NCI-H1417 treated with DMSO at 0.1 percent for 48 hours (cell line): ENCODE measurements at places on chromosomes 6 and 20.

DNA sequence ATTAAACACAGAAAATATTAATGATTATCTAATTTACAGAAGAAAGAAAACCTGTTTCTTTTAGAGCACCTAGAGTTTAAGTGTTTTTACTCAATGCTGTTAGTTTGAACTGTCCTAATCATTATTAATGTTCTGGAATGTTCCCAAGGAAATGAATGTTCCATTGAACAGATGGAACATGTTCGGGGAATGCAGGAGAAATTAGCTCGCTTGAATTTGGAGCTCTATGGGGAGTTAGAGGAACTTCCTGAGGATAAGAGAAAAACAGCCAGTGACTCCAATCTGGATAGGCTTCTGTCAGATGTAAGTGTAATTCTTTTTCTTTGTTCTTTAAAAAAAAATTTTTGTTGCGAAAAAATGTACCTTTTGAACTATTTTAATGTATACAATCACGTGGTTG lies 10.8 kb upstream of the ECT2L start:
- no peak for DNase-seq

- no peak for DNase-seq
Measured at GRCh38 chr6:170010665-170011203, 259.3 kb downstream of the ERMARD start.

- DNase-seq: no peak
Measured at GRCh38 chr20:57332105-57333089, 2.8 kb downstream of the SPO11 start.

DNA sequence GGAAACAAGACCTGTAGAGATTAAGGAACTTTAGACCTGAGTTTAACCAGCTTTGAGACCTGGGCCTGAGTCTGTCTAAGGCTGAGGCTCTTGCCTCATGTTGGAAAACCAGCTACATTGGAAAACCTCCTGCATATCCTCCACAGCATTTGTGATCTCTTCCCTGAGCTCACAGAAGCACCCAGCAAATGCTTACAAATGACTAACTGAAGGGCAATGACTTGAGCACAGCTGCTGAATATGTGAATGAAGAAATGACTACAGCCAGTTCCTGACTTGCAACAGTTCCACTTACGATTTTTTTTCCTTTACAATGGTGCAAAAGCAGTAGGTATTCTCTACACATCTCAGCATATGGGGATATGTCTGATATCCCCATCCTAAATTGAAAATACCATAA lies 112.4 kb upstream of the RREB1 start:
- no peak for DNase-seq

GRCh38 chr6:108436771-108437170 lies 123.9 kb upstream of the FOXO3 start:
- DNase-seq: no peak

DNA sequence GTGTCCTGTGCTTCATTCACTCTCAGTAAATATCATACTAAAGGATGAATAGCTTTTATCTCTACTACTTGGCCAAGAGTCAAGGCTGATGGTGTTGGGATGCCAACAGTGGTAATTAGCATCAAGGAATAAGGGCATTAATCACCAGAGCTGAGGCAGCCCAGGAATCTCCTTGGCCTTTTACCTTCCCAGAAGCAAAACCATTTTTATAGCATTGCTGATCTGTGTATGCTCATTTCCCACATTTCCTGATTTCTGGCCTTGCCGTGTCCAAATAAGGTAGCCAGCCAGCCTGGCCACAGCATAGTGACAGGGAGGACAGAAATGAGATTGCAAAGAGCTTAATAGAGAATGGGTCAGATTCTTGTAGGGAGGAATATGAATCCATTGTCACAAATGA lies 76.7 kb upstream of the FOXO3 start:
- no peak for DNase-seq

GRCh38 chr6:158938811-158939254 lies 61.2 kb downstream of the RSPH3 start:
- DNase-seq: no peak

DNA sequence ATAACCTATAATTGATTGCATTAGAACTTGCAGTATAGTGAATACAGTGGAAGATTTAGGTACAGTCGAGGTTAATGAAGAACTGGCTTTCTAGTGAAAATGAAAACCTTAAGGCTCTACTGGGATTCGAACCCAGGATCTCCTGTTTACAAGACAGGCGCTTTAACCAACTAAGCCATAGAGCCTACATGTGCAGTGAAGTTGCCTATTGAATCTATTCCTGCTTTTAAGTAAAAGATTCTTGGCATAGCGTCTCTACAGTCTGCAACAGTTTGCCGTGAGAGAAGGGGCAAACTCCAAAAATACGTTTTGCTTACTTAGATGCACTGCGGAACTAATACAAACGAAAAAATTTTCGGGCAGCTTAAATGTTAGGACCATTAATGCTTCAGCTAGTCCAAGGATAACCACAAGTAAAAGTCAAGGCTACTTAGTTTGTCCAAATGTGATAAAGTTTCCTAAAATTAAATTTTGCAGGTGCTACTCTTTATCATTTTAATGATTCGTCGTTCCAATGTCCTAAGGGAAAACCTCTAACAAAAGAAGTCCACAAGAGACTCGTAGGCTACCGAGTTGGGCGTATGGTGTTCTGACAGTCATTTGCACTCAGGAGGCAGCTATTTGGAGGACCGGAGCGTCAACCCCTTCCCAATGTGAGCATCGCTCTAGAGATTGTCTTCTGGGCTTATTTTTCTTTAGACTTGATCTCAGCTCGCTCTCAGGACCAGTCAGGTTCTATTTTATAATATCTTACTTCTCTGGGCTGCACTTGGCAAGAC lies 31.3 kb upstream of the ZSCAN23 start:
- DNase-seq: no peak

- DNase-seq: no peak
Measured at GRCh38 chr6:163183806-163184205, 230.7 kb upstream of the QKI start.

- DNase-seq: no peak
Measured at GRCh38 chr20:61710108-61710507, 355.6 kb downstream of the TAF4 start.

- DNase-seq: no peak
Measured at GRCh38 chr6:32697031-32697430, 30.6 kb upstream of the HLA-DQB1 start.

GRCh38 chr6:165571721-165572132 lies 91.3 kb downstream of the PDE10A start:
- no peak for DNase-seq

DNA sequence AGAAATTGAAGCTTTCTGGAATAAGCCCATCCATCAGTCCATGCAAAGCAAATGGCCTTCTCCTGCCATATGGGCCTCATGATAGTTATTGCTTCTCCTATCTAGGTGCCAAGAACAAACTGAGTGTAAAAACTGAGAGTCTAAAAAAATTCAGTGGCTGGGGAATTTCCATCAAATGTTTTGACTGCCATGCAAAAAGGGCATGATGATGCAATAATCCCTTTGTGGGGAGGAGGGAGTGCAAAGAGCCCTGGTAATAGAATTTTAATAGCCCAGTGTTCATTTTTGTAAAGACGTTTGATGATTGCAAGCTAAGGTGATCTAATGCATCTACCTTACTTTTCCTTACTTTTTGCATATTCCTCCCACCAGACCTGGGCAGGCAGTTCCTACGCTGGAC lies 683.7 kb downstream of the EPM2A start:
- DNase-seq: no peak

GRCh38 chr6:56902641-56903464 lies 52.1 kb upstream of the BEND6 start:
- no peak for DNase-seq

- no peak for DNase-seq
Measured at GRCh38 chr6:170403451-170403850, 96.9 kb downstream of the FAM120B start.

DNA sequence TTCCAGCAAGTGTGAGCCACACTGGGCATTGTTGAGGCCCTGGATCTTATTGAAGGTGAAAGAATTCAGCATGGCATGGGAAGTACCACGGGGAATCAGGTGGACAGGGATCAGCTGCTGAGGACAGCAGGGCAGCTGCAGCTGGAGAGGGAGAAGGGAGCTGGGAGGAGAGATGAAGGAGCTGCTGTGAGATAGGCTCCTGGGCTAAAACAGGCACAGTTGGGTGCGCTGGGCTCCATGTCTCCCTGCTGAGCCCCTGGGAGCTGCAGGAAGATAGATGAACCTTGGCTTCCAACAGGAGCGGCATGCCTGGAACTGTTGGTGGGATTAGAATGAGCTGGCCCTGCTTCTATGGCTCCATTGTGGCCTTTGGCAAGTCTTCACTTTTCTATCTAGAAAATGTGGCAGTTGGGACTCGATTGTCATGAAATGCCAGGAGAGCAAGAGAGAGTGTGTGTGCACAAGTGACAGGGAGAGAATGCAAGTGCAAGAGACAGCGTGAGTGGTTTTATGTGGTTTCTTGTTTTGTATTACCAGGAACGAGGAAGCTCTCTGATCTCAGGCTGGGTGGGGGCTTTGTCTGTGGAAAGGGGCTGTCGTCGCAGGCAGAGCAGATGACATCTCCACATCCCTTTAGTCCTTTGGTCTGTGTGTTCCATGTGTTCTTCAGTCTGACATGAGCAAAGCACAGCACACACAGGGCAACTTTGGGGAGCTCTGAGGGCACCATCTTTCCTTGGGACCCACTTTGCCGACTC lies 20.4 kb downstream of the SNPH start:
- DNase-seq: no peak

GRCh38 chr6:7939184-7939863 lies 28.7 kb upstream of the TXNDC5 start:
- no peak for DNase-seq

- no peak for DNase-seq
Measured at GRCh38 chr6:157534134-157534871, 153.3 kb downstream of the ZDHHC14 start.

DNA sequence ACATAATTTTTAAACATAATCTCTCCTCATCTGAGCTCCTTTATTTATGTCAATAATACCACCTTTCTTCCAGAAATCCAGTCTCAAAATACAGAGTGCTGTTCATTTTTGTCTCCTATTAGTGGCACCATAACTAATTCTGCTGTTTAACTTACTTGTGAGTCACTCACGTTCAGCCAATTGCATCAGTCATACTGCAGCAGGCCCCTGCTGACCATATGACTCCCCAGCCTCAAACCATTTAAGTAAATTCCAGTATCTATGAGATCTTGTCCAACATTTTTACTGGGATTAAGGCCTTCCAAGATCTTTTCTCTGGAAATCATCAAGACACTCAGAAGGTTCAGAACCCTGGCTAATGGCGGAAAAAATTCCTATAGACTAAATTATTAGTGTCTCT lies 982.2 kb upstream of the MAP3K7 start:
- DNase-seq: no peak

DNA sequence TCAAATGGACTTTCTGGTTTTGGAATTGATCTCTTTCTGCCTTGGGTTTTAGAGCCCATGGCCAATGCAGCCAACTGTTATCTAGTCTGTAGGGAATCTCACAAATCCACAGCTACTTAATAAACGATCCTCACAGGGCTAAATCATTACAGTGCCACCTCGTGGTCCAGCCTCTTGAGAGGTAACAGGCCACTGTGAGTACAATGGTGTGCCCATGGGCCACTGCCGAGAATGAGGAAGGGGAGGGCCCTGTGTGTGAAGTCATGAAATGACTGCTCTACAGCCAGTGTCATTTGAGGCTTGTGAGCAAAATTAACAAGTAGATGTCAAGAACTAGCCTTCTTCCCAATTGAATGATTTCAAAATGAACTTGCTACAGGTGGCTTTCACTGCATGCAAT lies 54.3 kb upstream of the GMPR start:
- DNase-seq: no peak

GRCh38 chr20:4883546-4883945 lies 117.8 kb downstream of the SLC23A2 start:
- DNase-seq: no peak

DNA sequence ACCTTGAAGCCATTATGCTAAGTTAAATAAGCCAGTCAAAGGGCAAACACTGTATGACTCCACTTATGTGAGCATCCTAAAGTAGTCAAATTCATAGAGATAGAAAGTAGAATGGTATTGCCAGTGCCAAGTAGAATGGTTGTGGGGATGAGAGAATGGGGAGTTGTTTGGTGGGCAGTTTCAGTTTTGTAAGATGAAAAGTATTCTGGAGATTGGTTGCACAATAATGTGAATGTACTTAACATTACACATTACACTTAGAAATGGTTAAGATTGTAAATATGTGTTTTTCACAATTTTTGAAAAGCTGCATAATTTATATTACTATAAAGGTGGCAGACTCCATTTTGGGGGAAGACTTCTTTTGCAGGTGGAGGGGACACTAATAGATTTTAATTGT lies 51.3 kb upstream of the CARMIL1 start:
- DNase-seq: no peak

GRCh38 chr6:14017626-14018475 lies 93.1 kb downstream of the RNF182 start:
- DNase-seq: no peak

DNA sequence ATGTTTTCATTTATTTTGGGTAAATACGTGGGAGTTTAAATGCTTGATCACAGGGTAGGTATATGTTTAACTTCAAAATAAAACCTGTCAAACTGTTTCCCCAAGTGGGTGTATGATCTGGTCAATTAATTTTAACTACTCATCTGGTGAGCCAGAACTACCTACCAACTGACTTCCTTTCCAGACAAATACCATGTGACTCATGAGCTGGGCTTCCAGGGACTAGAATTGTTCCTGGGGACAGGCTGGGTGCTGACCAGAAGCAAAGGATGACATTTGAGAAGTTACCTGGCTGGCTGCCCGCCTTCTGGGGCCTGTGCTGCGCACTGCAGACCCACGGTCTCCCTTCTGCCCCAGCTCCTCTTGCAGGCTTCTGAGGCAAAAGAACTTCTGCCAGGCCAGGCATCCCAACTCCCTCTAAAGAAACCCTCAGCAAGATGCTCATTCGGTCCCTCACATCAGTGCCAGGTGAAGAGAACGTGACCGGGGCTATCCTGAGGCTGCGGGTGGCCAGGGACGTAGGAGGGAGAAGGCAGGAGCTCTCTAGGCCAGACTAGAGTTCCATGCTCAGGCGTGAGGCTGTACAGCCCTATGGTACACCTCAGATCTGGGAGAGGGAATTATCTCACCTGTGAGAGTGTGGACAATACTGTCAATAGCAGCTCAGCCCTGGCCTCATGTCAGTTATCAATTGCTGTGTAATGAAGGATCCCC lies 103.6 kb downstream of the JPH2 start:
- no peak for DNase-seq

- DNase-seq: no peak
Measured at GRCh38 chr20:38207621-38208020, 42.6 kb upstream of the TGM2 start.

DNA sequence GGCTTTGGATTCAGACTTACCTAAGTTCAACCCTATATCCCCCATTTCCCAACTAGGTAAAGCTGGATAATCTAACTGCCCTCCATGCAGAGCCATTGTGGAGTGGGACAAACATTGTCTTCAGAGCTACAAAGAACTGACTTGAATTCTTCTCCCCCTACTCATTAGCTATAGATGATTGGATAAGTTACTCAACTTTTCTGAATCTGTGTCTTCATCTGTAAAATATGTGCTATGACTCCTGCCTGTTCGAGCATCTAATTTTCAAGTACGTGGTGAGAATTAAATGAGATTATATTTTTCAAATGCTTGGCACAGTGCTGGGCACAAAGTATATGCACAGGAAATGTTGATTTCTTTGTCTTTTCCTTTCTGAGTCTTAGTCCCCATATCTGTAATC lies 240.3 kb upstream of the TCF21 start:
- no peak for DNase-seq
